ENCODE measurements at places on chromosomes 11 and 22.
A peak's percentile ranks its signal among the peaks of the same experiment; 100 is the strongest.

DNA sequence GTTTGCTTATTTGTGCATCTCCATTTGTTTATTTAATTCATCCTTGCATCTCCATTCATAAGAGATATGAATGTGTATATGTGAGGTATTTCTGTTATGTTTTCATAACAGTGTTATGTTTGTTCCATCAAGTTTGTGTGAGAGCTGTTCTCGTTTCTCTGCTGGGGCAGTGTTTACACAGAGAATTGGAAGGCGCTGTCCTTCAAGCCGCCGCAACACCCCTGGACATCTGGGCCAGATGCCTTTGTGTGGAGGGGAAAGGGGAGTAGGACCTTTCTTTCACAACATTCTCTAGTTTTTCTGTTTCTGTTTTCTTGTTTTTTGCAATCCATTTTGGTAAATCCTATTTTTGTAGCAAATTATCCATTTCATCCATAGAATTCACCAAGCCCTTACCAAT lies 7.0 kb upstream of the TM7SF2 start:
- no peak for DNase-seq

DNA sequence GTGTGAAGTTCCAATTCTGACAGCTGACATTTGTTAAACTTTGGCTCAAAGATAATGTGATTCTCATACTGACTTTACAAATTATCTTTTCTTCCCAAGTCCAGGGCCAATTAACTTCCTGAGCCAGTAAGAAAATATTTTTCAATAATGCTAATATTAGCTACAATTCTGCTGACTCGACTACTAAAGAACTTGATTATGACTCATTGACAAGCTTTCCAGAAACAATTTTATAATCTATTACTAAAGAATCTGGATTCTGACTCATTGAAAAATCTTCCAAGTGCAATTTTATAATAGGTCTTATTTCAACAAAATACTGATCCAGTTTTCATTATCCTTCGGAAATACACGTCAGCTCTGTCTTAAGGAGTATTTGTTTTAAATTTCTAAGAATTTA lies 12.9 kb upstream of the XKR3 start:
- DNase-seq: no peak

DNA sequence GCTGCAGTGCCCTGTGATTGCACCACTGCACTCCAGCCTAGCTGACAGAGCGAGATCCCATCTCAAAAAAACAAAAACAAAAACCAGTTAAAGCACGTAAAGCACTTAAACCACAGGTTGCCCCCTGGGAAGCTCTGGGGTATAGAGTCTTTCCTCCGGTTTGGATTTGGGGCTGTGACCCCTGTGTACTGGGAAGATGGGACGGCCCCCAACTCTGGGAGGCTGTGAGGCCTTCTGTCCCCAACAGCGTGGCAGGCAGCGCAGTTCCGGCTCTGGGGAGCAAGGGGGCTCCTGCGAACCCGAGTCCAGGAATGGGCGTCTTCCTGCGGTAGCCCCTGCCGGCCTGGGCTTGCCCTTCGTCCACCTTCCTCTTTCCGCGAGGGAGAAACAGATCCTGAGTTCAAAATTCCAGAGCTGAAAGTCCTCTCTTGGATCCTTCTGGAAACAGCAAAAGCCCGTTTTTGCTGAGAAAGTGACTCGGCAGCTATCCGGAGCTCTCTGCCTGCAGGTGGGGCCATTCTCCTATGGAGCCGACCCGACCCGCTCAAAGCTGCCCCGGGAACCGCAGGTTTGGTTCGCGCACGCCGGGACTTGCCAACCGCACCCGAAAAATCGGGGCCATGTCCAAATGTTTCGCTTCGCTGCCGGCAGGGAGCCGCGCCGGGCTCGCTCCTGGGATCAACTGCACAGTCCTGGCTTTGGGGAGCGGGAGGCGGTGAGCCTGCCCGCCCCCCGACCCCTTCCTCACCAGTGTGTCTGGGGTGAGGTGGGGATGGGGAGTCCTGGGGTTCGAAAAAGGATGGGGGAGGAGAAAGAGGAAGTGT lies 36.3 kb upstream of the POLA2 start:
- peak; percentile 18 for DNase-seq

DNA sequence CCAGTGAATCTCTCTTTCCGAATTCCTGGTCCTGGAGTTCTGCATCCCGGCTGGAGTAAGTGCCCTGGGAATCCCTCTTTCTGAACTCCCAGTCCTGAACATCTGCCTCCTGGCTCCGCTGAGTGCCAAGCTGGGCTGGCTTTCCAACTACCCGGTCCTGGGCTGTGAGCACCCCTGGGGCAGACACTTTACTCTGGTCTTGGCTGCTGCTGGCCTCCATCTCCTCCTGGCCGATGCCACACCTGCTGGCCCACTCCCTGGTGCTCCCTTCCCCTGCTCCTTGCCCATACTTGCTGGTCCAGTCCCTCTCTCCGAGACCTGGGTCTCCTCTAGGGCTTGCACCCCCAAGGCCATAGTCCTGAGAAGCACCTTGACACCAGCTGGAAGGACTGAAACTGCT lies 14.7 kb downstream of the TNKS1BP1 start:
- DNase-seq: no peak

- DNase-seq: no peak
Measured at GRCh38 chr11:281486-282161, 3.4 kb downstream of the NLRP6 start.

DNA sequence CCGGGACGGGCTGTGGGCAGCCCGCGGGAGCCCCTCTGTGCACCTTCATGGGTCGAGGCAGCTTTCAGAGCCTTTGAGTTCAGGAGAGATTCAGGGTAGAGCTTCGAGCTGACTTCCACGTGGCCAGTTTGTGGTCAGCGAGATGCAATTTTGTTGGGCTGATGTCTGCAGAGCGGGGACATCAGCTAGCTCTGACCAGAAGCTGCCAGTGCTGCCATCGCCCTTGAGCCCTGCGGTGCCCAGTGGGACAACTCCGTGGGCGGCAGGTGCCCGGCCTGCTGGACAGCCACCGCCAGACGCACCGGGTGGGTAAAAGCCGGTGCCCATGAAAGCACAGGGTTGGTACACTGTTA lies 719 bp downstream of the TALDO1 start:
- no peak for DNase-seq

DNA sequence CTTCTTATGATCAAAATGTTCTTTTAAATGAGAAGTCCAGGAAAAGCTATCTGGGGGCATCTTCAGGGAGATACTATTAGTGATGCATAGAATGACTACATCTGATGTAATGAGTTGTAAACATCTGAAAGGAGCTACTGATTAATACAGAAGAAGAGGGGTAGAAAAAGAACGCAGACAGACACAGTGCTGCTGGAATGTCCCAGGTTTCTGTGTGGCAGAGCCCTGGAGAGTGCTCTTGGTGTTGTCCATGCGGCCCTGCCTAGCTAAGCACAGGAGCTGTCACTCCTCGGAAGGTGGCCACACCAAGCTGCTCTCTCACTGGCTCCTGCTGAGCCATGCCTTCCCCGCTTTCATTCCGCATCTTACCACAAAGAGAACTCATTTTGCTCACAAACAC lies 768.8 kb downstream of the OPCML start:
- DNase-seq: no peak

DNA sequence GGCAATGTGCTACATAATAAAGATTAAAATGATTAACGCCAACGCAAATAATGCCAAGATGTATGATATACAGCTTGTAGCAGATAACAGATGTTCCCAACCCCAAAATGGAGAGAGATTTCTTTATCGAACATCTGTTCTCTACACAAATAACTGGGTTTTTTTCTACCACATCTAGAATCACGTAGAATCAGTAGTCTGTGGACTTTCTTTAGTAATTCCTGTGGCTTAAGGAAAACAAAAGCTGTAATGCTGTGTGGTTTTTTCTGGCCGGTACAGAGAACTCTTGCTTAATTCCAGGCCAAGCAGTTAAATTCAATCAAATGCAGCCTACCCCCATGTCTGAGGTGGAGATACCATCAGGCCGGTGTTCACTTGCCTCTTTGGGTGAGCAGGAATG lies 303.4 kb downstream of the FAT3 start:
- DNase-seq: peak; percentile 3

DNA sequence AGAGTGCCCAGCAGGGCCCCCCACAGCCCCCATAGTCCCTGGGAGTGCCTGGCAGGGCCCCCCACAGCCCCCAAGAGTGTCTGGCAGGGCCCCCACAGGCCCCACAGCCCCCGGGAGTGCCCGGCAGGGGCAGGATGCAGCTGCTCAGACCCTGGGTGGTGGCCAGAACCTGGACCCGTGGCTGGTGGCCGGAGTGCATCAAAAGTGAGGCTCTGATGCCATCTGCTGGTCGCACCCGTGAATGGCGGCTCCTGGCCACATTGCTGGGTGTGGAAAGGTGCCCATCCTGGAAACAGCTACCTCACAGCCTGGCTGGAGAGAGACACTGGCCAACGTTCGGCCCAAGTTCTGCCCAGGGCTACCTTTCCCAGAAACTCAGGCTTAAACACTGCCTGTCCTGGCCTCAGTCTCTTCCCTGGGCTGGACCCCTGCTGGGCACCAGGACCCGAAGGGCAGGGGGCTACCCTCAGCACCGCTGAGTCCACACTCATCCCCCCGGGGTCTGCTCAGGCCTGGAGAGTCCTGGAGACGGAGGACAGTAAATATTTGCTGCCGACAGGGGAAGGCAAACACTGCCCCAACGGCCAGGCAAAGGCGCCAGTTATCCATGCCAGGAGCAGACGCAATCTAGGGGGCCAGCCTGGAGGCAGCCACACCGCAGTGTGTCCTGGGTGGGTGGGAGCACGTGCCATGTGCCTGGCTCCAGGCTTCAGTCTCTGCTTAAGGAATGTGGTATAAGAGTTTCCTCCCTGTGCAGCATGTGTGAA lies 4.4 kb downstream of the INS start:
- DNase-seq: peak; percentile 45

DNA sequence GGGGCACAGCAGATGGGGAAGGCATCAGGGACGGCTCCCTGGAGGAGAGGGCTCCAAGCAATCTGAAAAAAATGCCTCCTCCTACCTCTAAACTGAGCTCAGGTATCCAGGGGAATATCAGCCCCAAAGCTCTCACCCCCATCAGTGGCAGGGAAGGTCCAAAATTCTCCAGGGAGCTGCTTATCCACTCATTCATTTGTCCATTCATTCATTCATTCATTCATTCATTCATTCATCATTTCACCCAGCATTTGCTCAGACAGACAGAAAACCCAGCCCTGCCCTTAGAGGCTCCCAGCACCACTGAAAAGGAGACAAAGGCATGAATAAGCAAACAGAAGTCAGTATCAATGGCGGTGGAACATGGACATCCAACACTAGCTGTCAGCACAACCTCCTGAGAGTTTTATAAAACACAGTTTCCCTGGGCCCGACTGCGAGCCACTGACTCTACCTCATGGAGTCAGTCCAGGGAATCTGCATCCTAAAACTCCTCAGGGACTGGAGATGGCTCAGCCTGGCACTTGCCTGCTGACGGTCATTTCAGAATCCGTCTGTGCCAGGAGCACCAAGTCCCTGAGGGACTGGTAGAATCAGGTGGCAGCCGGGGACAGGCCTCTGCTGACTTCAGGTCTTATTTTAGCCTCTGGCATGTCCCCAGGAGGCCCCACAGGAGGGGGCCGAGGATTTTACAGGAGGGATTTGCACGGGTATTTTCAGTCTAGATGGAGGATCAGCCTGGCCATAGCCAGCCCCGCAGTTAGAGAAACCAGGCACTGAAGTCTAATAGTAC lies 164.6 kb downstream of the MN1 start:
- no peak for DNase-seq

GRCh38 chr11:76215941-76216340 lies 9.6 kb upstream of the WNT11 start:
- peak; percentile 81 for DNase-seq

DNA sequence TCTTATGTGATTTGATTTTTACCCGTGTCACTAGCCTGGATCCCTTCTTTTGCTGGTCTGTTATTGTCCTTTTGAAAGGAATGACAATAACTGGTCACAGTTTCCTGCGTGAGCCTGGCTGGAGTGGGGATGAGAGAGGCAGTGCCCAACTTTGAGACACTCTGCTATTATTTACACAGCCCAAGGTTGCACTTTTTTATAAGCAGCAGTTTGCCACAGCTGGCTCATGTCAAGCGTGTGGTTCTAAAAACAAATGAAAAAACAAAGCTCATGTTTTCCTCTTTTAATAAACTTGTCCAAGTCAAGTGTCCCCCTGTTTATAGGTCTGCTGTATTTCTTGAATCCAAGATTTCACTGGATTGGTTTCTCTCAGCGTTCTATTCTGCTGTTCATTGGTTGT lies 201.3 kb downstream of the GRIK4 start:
- no peak for DNase-seq

DNA sequence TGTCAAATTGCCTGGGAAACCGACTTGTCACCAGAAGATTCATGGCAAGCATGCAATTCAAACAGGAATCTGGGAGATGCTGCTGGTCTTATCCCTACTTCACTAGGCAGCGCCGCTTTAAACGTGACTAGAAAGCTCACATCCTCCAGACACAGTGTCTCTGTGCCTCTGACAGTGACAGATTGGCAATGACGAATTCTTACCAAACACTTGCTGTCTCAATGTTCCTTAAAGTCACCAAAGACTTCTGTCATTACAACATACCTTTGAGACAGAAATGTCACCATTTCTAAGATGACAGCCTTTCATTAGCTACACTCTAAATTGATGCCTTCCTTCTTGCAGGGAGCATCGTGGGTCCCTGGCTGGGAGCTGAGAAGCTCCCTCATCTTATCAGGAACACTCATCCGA lies 197.8 kb downstream of the CWF19L2 start:
- DNase-seq: no peak

GRCh38 chr11:102599642-102600261 lies 25.4 kb downstream of the MMP20 start:
- peak; percentile 92 for DNase-seq

DNA sequence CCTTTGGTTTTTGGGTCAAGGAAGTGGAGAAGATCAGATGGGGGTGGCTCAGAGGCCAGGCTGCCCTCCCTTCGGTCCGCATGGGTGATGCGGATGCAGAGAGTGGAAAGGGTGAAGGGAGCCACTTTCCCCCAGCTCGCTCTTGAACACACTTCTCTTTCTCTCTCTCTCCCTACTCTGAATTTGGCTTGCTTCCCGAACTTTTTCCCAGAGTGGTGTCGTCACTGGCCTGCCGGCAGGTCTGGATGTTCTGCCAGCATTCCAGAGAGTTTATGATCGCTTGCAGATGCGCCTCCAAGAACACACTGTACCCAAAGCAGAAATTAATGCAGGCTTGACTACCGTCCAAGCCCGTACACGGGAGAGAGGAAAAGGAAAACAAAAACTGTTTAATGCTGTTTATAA lies 103.2 kb downstream of the ZBTB16 start:
- DNase-seq: peak; percentile 97

DNA sequence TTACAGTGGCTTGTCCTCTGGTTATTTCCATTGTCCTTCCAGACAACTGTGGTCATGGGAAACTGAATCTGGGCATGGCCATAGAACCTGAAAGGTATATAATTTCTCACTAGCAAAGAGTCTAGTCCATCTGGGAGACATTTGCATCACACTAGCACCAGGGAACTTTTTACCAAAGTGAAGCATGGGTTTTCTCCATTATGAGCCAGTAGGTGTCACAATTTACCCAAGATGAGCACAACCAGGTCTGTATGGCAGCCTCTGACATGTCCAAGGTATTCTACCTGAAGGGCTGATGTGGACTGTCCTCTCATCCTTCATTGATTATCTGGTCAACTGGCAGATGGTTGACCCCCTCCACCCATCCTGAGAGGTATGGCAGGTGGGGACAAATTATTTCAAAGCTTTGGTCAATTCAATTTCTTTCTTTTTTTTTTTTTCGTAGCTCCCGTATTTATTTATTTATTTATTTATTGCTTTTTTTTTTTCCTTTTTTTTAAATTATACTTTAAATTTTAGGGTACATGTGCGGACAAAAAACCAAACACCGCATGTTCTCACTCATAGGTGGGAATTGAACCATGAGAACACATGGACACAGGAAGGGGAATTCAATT lies 425.9 kb downstream of the TMEM135 start:
- DNase-seq: peak; percentile 36

GRCh38 chr11:48047616-48048015 lies 67.3 kb downstream of the PTPRJ start:
- peak; percentile 23 for DNase-seq

- DNase-seq: no peak
Measured at GRCh38 chr11:16909359-16910035, 104.7 kb downstream of the PLEKHA7 start.
